ENCODE measurements at places on chromosomes 7 and 10.

DNA sequence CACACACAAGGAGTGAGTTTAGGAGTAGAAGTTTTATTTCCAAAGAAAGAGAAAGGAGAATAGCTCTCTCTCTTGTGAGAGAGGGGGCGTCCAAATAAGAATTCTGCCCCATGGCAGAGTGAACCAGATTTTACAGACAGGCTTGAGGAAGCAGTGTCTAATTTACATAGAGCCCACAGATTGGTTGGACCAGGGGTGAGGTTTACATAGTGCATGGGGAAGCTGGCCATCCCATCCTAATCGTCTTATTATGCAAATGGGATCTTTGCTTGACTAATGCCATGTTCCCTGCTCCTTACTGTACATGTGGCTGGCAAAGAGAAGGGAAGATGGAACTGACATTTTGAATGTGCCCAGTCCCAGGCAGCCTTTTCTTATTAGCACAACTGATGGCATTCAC, 60.0 kb upstream of the ACSM6 start:
- no peak for DNase-seq

- no peak for DNase-seq
Measured at GRCh38 chr7:134910968-134911367, 75.3 kb upstream of the AGBL3 start.

DNA sequence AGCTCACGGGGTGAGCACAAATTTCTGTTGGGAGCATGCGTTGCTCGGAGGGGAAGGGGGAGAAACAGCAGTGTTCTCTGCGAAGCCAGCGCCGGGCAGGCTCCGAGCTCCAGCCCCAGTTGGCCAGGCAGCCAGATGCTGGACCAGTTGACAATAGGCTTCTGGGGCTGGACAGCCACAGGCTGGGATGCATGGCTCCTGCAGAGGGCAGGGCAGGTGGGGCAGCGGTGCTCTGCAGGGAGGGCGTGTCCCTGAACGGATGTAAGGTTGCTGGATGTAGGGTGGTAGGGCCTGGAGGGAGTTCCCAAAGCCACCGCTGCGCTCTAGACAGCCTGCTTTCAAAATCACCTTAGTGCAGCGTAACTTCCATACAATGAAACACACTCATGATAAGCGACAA, 574.9 kb downstream of the GLRX3 start:
- no peak for DNase-seq

GRCh38 chr10:75015442-75015841, 96.0 kb upstream of the SAMD8 start:
- no peak for DNase-seq

DNA sequence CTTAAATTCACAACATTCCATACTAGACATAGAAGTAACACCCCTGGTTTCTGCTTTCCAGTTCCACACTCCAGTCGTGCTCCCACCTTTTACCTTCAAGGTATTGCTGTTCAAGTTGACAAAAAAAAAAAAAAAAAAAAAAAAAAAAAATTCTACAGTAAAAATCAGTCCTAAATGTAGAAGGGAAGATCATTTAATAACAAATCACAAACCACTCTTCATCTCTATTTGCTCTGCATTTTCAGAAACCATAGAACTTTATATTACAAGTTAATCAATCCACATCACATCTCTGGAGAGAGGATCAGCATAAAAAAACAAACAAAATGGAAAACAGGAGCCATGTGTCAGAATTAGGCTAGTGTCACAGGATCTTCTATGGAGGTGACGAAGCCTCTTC, 206.3 kb upstream of the KLF14 start:
- no peak for DNase-seq

GRCh38 chr7:23350466-23350865, 51.3 kb downstream of the MALSU1 start:
- DNase-seq: no peak

DNA sequence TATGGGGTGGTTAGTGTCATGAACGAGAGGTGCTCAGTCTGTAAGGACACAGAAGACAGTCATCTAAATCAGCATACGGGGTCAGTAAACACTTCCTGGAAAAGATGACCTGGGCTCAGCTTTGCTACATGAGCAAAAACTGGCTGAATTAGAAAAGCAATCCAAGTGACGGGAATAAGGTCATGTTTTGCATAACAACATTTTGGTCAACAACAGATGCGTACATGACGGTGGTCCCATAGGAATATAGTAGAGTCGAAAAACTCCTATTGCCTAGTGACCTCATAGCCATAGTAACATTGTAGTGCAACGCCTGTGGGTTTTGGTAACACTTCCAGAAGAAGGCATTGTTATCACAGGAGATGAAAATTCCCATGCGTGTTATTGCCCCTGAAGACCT, 92.9 kb downstream of the CTNNA3 start:
- DNase-seq: no peak

DNA sequence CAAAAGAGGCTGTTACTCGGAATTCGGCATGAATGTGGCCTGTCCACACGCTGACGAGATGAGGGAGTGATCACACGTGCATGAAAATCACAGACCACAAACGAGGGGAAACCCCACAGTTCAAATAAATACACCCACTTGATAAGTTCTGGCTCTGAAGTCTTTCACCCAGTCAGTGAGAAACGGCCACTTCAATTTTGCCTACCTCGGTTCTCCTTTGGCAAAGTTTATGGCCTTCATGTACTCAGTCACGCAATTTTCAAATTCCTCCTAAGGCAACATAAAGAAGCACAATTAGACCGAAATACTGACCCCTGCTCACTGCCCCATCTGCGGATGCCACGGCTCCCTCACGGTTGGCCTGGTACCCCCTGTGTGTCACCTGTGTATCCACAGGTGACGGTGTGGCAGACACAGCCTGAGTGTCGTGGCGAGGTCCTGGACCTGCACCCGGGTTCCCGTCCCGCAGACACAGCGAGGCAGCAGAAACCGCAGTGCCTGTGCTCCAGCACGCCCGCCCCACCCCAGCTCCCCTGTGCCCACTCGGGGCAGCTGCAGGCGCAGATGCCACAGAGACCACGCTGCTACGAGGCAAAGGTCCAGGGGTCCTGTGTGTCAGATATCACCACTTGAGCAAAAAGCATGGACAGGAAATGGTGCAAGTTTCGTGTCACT, 1.4 kb downstream of the CFAP46 start:
- DNase-seq: no peak

DNA sequence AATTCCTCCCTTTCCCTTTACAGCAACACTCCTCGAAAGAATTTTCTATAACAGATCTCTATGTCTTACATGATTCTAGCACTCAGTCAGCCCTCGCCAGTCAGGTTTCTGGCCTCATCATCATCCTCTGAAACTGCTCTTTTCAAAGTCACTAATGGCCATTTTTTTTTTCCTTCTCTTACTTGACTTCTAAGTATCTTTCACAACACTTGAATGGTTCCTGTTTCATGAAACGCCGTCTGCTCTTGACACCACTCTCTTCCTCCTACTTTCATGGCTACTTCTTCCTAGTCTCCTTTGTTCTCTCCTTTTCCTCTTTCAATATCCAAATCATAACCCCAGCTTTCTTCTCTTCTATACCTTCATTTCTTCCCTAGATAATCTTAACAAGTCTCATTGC, 100.5 kb upstream of the NRP1 start:
- no peak for DNase-seq

- DNase-seq: no peak
Measured at GRCh38 chr10:58972576-58973234, 203.7 kb upstream of the PHYHIPL start.

DNA sequence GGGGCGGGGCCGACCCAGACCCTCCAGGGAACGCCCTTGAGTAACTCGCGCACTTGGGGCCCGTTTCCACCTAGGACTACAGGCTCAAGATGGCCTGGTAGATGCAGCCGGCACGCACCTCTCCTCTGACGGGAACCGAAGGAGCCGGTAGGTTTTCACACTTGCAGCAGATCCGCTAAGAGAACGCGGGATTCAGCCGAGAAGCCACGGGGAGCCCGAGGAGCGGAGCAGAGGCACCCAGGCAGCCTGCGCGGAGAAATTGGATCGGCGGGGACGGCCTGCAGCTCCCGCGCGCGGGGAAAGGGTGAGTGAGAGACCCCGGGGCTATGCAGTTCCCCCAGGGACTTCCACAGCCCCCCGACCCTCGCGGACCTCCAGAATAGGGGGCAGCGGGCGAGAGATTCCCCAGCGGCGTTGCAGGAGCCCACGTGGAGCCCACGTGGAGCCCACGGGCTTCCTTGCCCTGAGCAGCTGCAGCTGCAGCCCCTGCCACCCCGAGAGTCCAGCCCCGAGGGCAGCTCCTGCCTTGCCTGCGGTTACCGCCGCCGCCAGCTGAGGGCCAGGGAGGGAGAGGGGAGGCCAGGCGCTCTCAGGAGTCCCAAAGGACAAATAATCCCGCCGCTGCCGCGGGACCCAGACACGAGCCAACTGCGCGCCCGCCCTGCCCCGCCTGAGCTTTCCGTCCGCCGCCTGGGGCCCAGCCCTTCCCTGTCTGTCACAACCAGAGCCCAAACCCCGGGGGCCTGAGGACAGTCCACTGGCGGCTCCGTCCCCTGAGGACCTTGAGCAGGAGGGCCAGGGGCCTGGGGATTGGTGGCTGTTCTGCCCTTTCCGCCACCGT, 13.1 kb downstream of the IFT22 start:
- DNase-seq: no peak

DNA sequence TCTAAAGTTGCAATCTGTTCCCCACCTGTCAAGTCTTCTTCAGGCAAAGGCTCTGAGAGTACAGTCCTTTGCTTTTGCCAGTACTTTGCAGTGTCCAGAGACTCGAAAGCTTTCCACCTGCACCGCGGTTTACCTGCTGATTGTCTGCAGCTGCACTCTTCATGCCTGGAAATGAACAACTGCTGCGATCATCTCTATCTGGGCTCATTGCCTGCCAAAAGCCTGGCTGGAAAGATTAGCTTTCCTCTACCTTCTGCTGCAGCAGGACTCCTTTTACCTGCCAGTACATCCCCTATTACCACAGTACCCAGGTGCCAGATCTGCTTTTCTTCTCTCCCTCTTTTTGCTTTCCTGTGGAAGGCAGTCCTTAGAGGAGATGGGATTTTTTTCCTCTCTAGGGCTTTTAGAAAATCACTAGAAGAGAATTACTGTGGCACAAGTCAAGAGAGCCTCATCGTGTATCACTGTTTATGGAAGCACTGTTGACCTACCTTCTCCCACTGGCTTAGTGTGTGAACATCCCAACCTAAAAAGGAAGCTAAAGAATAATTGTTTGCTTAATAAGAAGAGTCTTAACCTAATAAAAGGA, 2.2 kb downstream of the STRIP2 start:
- DNase-seq: no peak
